ENCODE measurements at places on chromosomes 3 and 15.

DNA sequence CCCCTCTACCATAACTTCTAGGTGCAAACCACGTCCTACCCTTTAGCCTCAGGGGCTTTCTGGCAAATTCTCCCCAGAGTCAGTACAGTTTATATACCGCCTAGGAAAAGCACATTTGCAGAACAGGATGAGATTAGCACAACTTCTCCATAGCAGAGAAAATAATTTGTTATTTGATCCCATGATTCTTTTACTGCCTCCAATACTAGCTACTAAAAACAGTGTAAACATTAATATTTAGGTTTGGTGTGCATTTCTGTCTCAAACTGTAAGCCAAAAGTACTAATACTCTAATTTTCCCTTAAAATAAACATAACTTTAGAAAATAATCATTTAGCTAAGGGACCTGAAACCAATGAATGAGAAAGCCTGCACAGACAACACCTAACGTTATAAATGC is 4.5 kb downstream of the CPEB1 start:
- DNase-seq = no peak

GRCh38 chr3:183515968-183516851 is 39.3 kb downstream of the KLHL6 start:
- DNase-seq = no peak

DNA sequence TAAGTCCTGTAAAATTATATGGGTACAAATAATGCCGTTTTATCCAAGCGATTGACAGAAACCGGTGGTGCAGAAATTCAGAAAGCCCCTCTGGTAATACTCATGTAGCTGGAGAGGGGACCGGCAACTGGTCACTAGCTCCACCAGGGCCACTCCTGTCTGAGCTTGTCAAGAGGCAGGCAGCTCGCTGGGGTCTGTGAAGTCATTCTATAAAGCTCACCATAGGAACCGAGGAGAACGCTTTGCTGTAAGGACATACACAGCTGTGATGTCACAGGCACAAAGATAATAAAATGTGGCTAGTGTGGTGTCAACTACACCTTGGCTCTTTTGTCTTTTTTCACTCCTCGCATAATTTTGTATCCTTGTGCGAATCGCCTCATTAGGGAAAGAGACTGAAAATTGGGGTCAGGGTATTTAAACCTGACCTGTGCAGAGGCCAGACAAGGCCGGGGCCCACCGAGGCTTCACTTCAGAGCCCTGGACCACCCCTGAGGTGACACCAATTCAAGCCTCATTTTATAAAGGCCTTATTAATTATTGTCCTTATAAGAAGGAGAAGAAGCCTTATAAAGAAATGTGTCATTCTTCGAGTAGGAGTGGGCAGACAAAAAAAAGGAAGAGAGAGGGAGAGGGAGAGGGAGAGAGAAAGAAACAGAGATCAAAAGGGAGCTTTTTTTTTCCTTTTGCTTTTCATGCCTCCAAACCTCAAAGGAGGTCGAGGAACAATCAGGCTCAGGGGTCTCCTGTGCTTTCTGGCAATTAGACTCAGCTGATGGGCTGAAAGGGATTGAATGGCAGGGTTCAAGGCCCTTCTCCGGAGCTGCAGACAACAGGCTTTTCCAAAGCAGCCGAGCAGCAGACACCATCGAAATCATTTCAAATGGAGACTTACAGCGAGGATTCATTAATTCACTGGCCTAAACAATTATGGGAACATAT is 813.3 kb upstream of the ARRDC4 start:
- DNase-seq = no peak

GRCh38 chr3:20047341-20047779 is 7.1 kb downstream of the KAT2B start:
- no peak for DNase-seq

GRCh38 chr15:30984542-30984941 is 6.9 kb downstream of the MTMR10 start:
- DNase-seq = no peak

- no peak for DNase-seq
These were observed 18.9 kb upstream of the COPG1 start for GRCh38 chr3:129230311-129231019.

DNA sequence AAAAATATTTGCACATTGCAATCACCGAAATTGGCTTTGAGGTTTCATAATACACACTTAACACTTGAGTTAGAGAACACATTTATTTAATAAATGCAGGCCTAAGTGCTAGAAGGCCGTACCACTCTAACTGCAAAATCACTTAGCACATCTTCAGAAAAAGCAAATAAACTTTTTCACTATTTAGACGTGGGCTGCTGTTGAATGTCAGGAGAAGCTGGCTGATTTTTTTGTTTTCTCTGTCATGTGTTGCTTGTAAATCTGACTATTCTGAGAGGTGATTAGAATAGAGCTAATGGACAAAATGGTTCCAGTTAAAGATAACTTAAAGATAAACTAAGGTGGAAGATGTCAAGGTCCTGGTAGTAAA is 265.1 kb downstream of the FOXP1 start:
- DNase-seq = no peak

DNA sequence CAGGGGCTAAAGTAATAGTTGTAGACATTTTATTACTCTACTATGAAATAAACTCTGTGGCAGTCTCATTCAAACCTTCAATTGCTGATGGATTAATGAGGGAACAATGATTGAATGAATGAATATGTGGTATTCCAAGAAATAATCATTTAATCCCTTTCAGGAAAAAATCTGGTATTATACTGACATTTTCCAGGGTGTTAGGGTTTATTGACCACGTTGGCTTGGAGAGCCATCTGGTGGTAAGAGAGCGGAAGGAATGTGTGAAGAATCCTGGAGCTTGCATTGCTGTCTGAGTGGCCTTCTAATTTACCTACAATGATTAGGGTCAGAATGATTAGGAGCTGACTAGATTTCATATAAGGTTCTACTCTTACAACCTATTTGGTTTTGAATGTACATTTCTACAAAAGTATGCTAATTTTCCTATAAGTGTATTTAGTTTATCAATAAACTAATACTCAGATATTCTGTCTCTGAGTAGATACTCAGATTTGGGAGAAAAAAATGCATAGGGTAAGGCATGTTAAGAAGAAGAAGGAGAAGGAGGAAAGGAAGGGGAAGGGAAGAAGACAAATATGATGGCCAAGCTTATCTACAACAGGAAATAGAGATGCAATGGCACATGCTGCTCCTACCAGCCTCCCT is 249.9 kb downstream of the ROBO1 start:
- DNase-seq = no peak

DNA sequence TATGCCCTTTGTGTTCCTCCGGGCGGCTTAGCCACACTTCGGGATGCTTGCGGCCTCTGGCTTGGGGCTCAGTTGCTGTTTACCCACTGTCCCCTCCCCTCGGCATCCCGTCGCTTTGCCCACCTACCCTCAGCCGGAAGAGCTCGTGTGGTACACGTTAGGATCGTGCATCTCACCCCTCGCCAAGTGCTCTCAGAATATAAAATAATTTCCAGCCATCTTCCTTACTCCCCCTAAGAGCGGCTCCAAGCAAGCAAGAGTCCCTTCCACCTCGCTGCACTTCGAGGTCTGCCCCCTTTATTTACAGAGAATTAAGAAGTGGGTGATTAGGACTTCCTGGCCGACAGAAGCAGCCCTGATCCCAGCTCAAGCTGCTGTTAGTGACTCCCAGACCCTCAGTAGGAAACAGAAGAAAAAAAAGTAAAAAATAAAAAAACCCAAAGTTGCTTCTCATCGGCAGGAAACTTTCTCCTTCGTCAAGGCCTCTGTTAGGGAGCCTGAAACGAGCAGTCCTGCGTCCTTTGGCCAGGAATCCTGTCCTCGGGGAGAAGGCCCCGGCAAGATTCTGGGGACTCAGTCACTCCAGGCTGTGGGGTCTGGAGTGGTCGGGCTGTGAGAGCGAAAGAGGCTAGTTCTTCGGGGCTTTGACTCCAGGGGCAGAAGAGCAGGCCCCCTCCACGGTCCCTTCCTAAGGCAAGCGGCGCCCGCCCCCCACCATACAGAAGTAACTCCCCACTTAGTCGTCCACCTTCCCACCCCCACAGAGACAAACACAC is 3.0 kb downstream of the MEIS2 start:
- DNase-seq = no peak

DNA sequence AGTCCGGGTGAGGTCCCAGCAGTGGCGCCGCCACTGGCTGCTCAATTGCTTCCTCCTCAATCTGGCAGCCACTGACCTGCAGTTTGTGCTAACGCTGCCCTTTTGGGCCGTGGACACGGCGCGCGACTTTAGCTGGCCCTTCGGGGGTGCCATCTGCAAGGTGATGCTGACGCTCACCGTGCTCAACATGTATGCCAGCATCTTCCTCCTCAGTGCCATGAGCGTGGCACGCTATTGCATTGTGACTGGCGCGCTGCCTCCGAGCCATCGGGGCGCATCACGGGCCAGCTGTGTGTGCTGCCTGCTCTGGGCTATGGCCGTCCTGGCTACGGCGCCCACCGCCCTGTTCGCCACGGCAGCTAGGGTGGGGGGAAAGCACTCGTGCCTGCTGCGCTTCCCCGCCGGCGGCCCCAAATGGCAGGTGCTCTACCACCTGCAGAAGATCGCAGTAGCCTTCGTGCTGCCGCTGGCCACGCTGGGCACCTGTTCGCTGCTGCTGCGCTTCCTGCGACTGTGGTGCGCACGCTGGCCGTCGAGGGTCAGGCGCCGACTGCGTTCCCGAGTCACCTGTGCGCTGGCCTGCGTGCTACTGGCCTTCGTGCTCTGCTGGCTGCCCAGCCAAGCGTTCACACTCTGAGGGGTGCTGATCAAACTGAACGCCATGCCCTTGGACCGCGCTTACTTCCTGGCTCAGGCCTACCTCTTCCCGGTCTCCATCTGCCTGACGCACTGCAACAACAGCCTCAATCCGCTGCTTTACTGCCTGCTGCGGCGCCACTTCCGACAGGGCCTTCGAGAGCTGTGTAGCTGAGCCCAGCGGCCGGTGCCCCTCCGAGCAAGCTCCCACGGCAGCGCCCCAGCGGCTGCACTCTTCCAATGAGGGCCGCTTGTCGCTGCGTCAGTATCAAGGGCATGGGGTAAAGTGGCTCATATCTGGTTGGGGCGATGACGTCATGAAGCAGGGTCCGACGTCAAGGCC is 20.3 kb upstream of the ADAMTS7 start:
- DNase-seq = no peak

DNA sequence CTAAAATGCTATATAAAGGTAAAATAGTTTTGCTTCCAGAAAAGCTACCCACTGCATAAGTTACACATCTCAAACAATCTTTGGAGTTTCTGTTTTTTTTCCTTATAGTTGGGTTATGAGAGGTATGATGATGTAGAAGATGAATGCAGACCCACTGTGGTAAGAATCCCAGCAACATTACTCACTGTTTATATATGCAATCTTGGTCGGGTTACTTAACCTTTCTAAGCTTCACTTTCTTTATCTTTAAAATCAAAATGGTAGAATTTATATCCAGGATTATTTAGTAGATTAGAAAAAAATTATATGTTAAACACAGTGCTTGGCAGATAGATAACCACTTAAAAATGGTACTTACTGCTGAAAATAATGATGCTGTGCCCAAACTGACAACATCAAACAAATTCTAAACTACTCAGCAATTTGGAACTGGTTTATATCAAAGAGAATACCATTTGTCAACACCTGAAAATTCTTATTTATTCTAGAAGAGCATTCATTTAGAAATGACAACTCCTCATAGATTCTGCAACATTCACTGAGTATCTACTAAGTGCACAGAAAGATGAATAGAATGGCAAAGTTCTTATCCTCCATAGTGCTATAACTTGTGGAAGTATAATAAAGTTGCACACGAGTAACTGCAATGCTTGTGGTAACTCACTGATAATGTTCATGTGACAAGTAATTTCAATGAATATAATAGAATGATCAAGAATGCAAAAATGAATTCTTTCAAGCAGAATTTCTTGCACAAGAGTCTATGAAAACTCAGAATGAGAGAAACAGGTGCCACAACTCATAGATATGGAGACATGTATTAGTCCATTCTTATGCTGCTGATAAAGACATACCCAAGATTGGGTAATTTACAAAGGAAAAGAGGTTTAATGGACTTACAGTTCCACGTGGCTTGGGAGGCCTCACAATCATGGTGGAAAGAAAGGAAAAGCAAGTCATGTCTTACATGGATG is 129.0 kb upstream of the SLC7A14 start:
- DNase-seq = no peak

DNA sequence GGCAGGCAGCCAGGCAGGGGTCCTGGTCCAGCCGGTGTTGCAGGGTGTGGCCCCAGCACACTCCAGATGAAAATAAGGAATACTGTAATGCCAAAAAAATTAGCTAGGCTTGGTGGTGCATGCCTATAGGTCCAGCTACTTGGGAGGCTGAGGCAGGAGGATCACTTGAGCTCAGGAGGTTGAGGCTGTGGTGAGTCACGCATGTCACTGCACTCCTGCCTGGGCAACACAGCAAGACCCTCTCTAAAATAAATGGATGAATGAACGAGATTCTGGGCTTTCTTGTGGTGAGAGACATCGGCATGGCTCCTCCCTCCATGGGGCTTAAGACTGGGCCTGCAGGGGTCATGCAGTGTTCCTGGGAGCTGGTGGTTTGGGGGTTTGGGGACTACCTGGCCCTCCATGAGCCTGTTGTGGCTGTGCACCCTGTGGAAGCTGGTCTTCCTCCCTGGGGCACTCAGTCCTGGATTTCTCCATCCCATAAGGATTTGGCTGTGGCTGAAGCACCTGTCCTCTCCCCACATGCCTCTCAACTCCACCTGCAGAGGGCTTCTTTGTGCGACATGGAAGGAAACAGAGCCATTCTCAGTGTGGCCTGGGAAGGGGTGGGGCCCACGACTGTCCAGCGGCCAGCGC is 7.6 kb upstream of the RCCD1 start:
- no peak for DNase-seq

GRCh38 chr15:43095243-43095642 is 10.6 kb downstream of the UBR1 start:
- DNase-seq = no peak

GRCh38 chr15:52163321-52164190 is 27.6 kb downstream of the GNB5 start:
- no peak for DNase-seq

DNA sequence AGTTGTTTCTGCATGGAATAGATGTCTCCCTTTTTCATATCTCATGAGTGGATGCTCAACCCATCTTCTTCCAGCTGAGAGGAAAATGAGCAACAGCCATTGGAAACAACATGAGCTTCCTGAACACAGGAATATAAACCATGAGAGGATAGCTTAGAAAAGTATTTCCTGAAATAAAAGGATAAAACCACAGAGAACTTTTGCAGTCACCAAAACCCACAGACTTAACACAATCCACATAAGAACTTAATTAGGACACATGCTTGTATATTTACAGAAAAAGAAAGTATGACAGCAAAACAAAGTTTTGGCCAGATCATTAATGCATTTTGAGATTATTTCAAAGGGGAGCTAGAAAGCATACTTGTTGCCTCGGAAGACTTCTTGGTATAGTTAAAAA is 180.5 kb upstream of the RASGRP1 start:
- no peak for DNase-seq

All from activated naive CD4-positive, alpha-beta T cell (primary cell).